CD14-positive monocyte (primary cell): ENCODE measurements at places on chromosomes 7 and 10. TPM values are rescaled to one million over a fixed set of nuclear protein-coding genes. Genes with fewer than 3 reads are reported as not detected.
A peak's percentile ranks its signal among the peaks of the same experiment; 100 is the strongest.

DNA sequence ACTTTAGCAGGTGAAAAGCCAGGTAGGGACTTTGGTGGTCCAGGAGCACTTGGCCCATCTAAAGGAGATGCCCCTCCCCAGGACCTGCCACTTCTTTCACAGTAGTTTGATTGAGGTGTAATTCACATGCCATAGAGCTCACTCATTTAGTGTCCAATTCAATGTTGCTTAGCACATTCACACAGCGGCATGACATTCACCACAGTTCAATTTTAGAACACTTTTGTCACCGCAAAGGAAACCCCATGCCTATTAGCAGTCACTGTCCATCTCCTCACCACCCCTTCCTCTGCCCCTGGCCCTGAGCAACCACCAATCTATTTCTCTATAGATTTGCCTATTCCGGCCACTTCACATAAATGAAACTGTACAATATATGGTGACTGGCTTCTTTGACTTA, 211.6 kb upstream of the ZMIZ1 start:
- H3K4me1 ChIP-seq: no peaks in the 10 kb centered on the region
- DNase-seq: no peak
- no peaks in the 10 kb centered on the region for H3K36me3 ChIP-seq

GHRHR gene
- not detected for polyA plus RNA-seq

GRCh38 chr7:37425498-37425897, 23.2 kb downstream of the ELMO1 start:
- H3K27me3 ChIP-seq: no peaks in the 10 kb centered on the region
- peak overlapping the region; percentile 87 for H3K27ac ChIP-seq
- H3K4me1 ChIP-seq: peaks cover 55% of the 10 kb centered on the region
- H3K36me3 ChIP-seq: peaks cover 4% of the 10 kb centered on the region
- H3K4me3 ChIP-seq: peak overlapping the region; percentile 53

GRCh38 chr7:115306586-115306985, 384.7 kb downstream of the MDFIC start:
- H3K4me3 ChIP-seq: no peak overlapping the region
- H3K27ac ChIP-seq: no peak overlapping the region
- no peaks in the 10 kb centered on the region for H3K4me1 ChIP-seq
- DNase-seq: no peak
- H3K27me3 ChIP-seq: no peaks in the 10 kb centered on the region

DNA sequence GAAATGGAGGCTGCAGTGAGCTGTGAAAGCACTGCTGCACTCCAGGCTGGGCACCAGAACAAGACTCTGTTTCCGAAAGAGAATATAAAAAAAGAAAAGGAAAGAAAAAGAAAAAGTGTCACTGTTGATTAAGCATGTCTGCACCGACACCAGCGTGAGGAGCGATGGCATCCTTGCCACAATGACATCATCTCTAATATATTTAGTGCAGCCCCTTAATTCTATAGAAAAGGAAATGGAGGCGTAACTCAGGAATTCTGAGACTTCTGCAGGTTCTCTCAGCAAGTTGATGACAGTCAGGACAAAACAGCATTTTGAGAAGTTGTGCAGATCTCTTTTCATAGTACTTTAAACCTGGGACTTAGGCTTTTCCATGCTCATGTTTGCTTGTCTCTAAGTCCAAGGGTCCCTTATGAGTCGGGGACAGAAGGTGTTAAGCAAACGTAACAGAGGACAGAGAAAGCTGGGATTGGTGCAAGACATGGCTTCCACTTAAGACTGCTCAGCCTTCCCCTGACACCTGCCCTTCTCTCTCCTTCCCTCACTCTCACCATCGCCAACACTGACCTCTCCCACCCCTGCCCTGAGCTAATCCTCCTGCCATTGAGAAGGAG, 16.9 kb upstream of the ANKRD1 start:
- no peaks in the 10 kb centered on the region for H3K36me3 ChIP-seq
- H3K27me3 ChIP-seq: no peaks in the 10 kb centered on the region
- no peak for DNase-seq

GARIN1A gene
- 0.41 and 1.8 TPM in 2 replicates for polyA plus RNA-seq

DNA sequence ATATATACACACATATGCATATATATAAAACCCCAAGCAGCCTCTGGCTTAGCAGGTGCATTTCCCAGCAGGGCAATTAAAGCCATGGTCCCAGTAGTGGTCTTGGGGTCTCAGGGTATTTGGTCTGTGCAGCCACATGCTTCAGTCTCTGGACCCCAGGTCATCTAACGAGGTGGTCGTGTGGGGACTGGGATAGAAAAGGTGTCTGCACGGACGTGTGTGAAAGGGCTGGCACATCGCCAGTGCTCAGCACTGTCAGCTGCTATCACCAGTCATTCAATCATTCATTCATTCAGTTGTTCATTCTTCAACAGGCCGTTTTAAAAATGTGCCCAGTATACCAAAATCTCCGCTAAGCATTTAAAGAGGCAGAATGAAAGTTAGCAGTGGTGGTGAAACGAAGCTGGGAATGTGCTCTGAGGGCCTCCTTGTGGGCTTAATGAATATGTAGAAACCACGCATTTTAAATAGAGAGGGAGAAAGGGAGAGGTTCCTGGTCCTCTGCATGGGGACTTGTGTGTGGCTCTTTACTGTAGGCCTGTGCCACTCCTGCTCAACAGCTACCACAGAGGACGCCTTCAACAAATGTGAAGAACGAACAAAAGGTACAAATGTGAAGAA, 170.4 kb downstream of the EGFR start:
- no peaks in the 10 kb centered on the region for H3K27me3 ChIP-seq
- no peak for DNase-seq
- no peak overlapping the region for H3K27ac ChIP-seq
- no peaks in the 10 kb centered on the region for H3K4me1 ChIP-seq
- H3K4me3 ChIP-seq: no peak overlapping the region

GRCh38 chr7:30548845-30549244, 44.2 kb upstream of the GGCT start:
- H3K27ac ChIP-seq: no peak overlapping the region
- H3K4me1 ChIP-seq: peaks cover 21% of the 10 kb centered on the region
- H3K36me3 ChIP-seq: peaks cover 30% of the 10 kb centered on the region
- no peak overlapping the region for H3K4me3 ChIP-seq
- peak; percentile 37 for DNase-seq

GRCh38 chr7:137674551-137675409, 172.0 kb downstream of the DGKI start:
- DNase-seq: no peak
- H3K4me3 ChIP-seq: no peak overlapping the region
- H3K4me1 ChIP-seq: peaks cover 2% of the 10 kb centered on the region
- H3K27ac ChIP-seq: no peak overlapping the region

EXOC6 gene
- 2.9 and 8.3 TPM in 2 replicates for polyA plus RNA-seq

DNA sequence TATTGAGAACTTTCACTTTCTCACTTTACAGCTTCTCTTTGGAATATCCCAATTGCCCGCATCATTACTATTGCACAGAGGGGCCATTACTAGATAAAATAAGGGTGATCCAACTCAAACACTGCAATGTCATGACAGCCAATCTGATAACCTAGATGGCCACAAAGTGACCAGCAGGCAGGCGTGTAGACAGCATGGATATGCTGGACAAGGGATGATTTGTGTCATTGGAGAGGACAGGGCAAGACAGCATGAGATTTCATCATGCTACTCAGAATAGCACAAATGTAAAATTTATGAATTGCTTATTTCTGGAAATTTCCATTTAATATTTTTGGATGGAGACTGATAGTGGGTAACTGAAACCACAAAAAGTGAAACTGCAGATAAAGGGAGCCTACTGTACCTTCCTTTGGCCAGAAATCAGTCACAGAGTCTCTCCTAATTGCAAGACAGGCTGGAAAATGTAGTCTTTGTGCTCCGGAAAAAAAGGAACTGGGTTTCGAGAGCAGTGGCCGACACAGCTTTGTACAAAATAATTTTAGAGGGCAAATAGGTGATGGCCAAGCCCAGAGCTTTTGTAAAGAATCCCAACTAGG, 6.1 kb upstream of the GSDME start:
- no peaks in the 10 kb centered on the region for H3K36me3 ChIP-seq
- H3K27me3 ChIP-seq: peaks cover 19% of the 10 kb centered on the region
- H3K4me3 ChIP-seq: no peak overlapping the region
- no peaks in the 10 kb centered on the region for H3K4me1 ChIP-seq

GRCh38 chr7:786472-787255, 45.6 kb upstream of the SUN1 start:
- H3K4me1 ChIP-seq: no peaks in the 10 kb centered on the region
- H3K4me3 ChIP-seq: no peak overlapping the region
- no peak overlapping the region for H3K27ac ChIP-seq
- H3K36me3 ChIP-seq: peaks cover 10% of the 10 kb centered on the region
- peak; percentile 40 for DNase-seq
- no peaks in the 10 kb centered on the region for H3K27me3 ChIP-seq

SFRP4 gene
- polyA plus RNA-seq: not detected

GRCh38 chr7:149414745-149415390, 46.0 kb downstream of the ZNF777 start:
- DNase-seq: peak; percentile 7
- H3K4me1 ChIP-seq: no peaks in the 10 kb centered on the region
- H3K27me3 ChIP-seq: peaks cover 12% of the 10 kb centered on the region
- no peaks in the 10 kb centered on the region for H3K36me3 ChIP-seq

DNA sequence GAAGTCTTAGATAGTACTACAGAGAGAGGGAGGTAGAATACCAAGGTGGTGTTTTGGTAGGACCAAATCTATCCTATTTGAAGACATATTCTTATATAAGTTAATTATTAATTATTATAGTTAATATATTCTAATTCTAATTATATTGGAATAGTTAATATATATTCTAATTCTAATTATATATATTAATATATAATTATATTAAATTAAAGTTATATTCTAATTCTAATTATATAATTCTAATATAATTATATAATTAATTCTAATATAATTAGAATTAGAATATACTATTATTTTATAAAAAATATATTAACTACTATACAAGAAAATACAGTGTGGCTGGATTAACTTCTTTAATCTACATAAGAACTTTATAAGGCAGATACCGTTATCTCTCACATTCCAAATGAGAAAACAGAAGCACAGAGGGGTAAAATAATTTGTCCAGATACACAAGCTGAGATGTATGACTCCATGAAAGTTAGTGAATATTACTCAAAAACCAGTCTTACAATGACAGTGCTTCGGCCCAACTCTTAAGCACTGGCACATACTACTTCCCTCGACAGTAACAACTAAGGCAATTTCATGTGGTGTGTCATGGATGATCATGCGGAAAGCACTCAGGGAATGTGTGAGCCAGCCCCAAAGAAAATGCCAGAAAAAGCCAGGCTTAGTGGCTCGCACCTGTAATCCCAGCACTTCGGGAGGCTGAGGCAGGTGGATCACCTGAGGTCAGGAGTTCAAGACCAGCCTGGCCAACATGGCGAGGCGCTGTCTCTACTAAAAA, 42.6 kb downstream of the TYW1B start:
- H3K27ac ChIP-seq: no peak overlapping the region
- H3K27me3 ChIP-seq: no peaks in the 10 kb centered on the region
- no peak for DNase-seq
- no peaks in the 10 kb centered on the region for H3K36me3 ChIP-seq
- H3K4me1 ChIP-seq: no peaks in the 10 kb centered on the region
- no peak overlapping the region for H3K4me3 ChIP-seq

GRCh38 chr10:87093632-87094372, 841 bp downstream of the GLUD1 start:
- H3K4me3 ChIP-seq: peak overlapping the region; percentile 52
- peaks cover 31% of the 10 kb centered on the region for H3K36me3 ChIP-seq
- peak overlapping the region; percentile 94 for H3K27ac ChIP-seq
- no peaks in the 10 kb centered on the region for H3K27me3 ChIP-seq
- peaks cover 48% of the 10 kb centered on the region for H3K4me1 ChIP-seq
- peak; percentile 50 for DNase-seq

CAMK2B gene
- not detected for polyA plus RNA-seq

AKR1E2 gene
- polyA plus RNA-seq: 0.18 and 0.67 TPM in 2 replicates

HOXA9 gene
- 1.2 and 2.3 TPM in 2 replicates for polyA plus RNA-seq

BMPER gene
- not detected for polyA plus RNA-seq

- peaks cover 23% of the 10 kb centered on the region for H3K4me1 ChIP-seq
- no peak for DNase-seq
- H3K4me3 ChIP-seq: no peak overlapping the region
- no peak overlapping the region for H3K27ac ChIP-seq
Observed at GRCh38 chr10:26679588-26679987, 17.9 kb upstream of the PDSS1 start.

BRAT1 gene
- 34.2 and 47.8 TPM in 2 replicates for polyA plus RNA-seq

NEUROG3 gene
- not detected in 2 replicates for polyA plus RNA-seq

C7orf57 gene
- not detected for polyA plus RNA-seq

DNA sequence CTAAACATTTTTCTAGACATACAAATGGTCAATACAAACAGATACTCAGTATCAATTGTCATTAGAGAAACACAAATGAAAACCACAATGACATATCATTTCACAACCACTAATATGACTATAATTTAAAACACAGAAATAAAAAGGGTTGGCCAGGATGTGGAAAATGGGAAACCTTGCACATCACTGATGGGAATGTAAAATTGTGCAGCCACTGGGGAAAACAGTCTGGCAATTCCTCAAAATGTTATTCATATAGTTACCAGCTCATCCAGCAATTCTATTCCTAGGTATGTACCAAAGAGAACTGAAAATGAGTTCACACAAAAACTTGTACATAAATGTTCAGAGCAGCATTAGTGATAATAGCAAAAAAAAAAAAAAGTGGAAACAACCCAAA, 106.1 kb upstream of the LRRTM3 start:
- no peak for DNase-seq
- H3K4me1 ChIP-seq: no peaks in the 10 kb centered on the region
- no peak overlapping the region for H3K27ac ChIP-seq
- H3K27me3 ChIP-seq: no peaks in the 10 kb centered on the region
- H3K36me3 ChIP-seq: no peaks in the 10 kb centered on the region
- no peak overlapping the region for H3K4me3 ChIP-seq

DNA sequence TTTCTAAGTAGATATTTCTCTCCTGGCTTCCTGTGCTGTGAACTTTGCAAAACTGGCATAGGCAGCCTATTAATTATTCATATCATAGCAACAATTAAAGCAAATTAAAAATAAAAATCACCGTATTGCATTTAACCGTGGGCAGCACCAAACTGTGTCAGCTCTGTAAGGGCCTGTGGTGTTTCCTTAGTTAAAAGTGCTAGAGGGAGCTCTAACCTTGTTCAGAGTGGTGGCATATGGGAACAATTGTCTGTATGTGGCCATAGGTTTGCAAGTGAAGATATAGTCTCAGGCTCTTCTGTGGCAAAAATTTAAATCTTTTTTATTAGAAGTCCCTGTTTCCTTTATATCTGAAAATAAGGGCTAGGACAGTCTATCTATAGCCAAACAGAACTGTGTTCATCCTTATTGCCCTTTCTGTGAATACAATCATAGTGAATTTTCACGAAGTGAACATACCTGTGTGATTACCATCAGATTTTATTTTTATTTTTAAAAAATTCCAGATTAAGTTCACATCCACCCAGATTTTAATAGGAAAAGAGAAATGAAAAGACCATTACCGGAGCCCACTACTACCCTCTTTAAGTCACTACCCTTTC, 92.6 kb downstream of the POLL start:
- H3K4me1 ChIP-seq: no peaks in the 10 kb centered on the region
- no peak overlapping the region for H3K4me3 ChIP-seq
- no peaks in the 10 kb centered on the region for H3K27me3 ChIP-seq
- no peak for DNase-seq

GRCh38 chr10:58326967-58327381, 7.8 kb upstream of the UBE2D1 start:
- no peaks in the 10 kb centered on the region for H3K36me3 ChIP-seq
- peaks cover 45% of the 10 kb centered on the region for H3K4me1 ChIP-seq
- no peaks in the 10 kb centered on the region for H3K27me3 ChIP-seq
- H3K27ac ChIP-seq: no peak overlapping the region
- DNase-seq: no peak
